Osteocyte (in vitro differentiated cells): ENCODE measurements at places on chromosomes 6 and 20.
A peak's percentile ranks its signal among the peaks of the same experiment; 100 is the strongest.

- H3K27ac ChIP-seq = no peak overlapping the region
- H3K4me1 ChIP-seq = peaks cover 21% of the 10 kb centered on the region
- DNase-seq = no peak
- H3K4me3 ChIP-seq = no peak overlapping the region
- H3K27me3 ChIP-seq = no peaks in the 10 kb centered on the region
Observed at GRCh38 chr6:113524826-113525225, 332.3 kb upstream of the MARCKS start.

DNA sequence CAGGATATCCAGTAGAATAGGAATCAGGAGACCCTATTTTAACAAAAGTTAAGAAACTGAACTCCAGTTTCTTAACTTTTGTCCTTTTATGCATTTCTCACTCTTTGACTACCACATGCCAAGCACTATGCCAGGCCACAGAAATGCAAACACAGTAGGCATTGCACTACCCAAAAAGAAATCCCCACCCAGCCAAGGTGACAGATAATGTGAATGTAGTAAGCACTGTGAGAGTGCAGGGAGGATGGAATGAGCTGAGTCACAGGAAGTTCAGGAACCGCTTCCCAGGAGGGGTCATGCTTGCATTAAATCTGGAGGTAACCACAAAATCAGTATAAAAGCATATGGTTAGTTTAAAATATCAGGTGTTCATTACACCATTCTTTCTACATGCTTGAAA lies 20.1 kb upstream of the FAM83C start:
- H3K27ac ChIP-seq = peak overlapping the region; percentile 75
- no peak overlapping the region for H3K4me3 ChIP-seq
- H3K36me3 ChIP-seq = peaks cover 10% of the 10 kb centered on the region
- DNase-seq = no peak
- no peaks in the 10 kb centered on the region for H3K27me3 ChIP-seq

- H3K27ac ChIP-seq = peak overlapping the region; percentile 92
- peak overlapping the region; percentile 84 for H3K4me3 ChIP-seq
- peaks cover 2% of the 10 kb centered on the region for H3K36me3 ChIP-seq
- DNase-seq = peak; percentile 94
Observed at GRCh38 chr20:23050847-23051627, 1.6 kb upstream of the THBD start.

DNA sequence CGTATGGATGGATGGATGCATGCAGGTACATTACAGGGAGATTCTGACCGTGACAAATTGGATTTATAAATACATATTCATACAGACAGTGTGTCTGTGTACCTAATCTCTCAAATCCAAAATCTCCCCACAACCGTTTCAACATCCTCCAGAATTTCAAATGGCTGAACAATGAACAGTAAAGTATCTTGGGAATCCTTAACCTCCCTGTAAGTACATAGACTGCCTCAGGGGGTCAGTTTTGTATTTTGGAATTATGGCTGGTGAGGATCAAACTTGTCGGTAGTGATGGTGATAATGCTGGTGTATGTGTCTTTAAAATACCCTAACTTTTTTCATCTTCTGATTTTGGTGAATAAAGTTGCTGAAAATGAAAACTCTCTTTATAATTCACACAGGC lies 246.2 kb downstream of the FOXC1 start:
- no peak overlapping the region for H3K4me3 ChIP-seq
- H3K36me3 ChIP-seq = no peaks in the 10 kb centered on the region
- H3K27ac ChIP-seq = peak overlapping the region; percentile 27
- DNase-seq = no peak
- H3K4me1 ChIP-seq = peaks cover 29% of the 10 kb centered on the region

GRCh38 chr6:78999737-79000136 lies 78.3 kb downstream of the PHIP start:
- H3K4me1 ChIP-seq = no peaks in the 10 kb centered on the region
- H3K36me3 ChIP-seq = peaks cover 69% of the 10 kb centered on the region
- H3K27me3 ChIP-seq = no peaks in the 10 kb centered on the region
- no peak overlapping the region for H3K4me3 ChIP-seq
- H3K27ac ChIP-seq = no peak overlapping the region
- DNase-seq = no peak

DNA sequence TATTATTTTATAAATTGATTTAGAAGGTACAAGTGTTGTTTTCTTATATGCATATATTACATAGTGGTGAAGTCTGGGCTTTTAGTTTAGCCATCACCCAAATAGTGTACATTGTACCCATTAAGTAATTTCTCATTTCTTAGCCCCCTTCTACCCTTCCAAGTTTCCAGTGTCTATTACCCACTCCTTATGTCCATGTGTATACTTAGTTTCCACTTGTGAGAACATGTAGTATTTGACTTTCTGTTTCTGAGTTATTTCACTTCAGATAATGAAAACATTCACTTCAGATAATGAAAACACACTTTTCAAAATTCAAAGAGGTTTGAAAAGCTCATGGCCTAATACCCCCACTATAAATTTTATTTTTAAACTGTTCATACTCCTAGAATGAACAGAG lies 14.5 kb downstream of the DEFB125 start:
- H3K27me3 ChIP-seq = peaks cover 25% of the 10 kb centered on the region
- H3K4me3 ChIP-seq = no peak overlapping the region
- no peak for DNase-seq
- no peaks in the 10 kb centered on the region for H3K4me1 ChIP-seq
